ENCODE measurements at places on chromosomes 3 and 15. TPM values are rescaled to one million over a fixed set of nuclear protein-coding genes. Genes with fewer than 3 reads are reported as not detected.

- no peaks in the 10 kb centered on the region for H3K4me1 ChIP-seq
- DNase-seq = no peak
- H3K27me3 ChIP-seq = no peaks in the 10 kb centered on the region
- H3K4me3 ChIP-seq = no peak overlapping the region
- no peaks in the 10 kb centered on the region for H3K36me3 ChIP-seq
These were observed 125.1 kb upstream of the SLC25A36 start for GRCh38 chr3:140816372-140817195.

CFAP20DC gene
- 9.5 TPM for total RNA-seq

DNASE1L3 gene
- not detected for total RNA-seq

DNA sequence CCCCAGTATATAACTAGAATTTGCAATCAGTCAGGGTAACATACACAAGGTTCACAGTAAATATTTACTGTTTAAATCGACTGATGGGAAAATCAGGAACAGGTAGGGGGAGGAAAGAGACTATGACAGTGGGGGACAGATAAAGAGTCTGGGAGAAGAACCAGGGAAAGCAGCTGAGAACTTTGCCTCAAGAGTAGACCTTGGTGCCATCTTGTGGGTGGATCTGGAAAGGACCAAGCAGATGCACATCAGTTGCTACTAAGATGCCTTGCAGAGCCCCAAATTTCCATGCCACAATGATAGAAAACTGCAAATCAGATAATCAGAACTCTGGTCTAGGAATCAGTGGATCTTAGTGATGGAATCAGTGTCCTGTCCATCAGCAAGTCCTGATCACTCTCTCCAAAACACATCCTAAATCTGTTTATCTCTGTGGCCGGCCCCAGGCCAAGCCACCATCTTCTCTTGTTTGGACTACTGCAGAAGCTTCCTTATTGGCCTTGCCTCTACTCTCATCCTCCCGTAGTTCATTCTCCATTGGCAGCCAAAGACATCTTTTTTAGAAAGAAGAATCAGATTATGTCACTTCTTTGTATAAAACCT lies 62.7 kb downstream of the PDE8A start:
- H3K36me3 ChIP-seq = no peaks in the 10 kb centered on the region
- H3K27ac ChIP-seq = no peak overlapping the region
- H3K27me3 ChIP-seq = no peaks in the 10 kb centered on the region
- H3K4me1 ChIP-seq = peaks cover 8% of the 10 kb centered on the region
- DNase-seq = peak; percentile 83

PARL gene
- total RNA-seq = 96.0 TPM

GRCh38 chr15:60829416-60829815 lies 350.5 kb upstream of the ICE2 start:
- peak; percentile 17 for DNase-seq
- H3K27me3 ChIP-seq = no peaks in the 10 kb centered on the region
- H3K27ac ChIP-seq = no peak overlapping the region
- H3K4me1 ChIP-seq = no peaks in the 10 kb centered on the region

DNA sequence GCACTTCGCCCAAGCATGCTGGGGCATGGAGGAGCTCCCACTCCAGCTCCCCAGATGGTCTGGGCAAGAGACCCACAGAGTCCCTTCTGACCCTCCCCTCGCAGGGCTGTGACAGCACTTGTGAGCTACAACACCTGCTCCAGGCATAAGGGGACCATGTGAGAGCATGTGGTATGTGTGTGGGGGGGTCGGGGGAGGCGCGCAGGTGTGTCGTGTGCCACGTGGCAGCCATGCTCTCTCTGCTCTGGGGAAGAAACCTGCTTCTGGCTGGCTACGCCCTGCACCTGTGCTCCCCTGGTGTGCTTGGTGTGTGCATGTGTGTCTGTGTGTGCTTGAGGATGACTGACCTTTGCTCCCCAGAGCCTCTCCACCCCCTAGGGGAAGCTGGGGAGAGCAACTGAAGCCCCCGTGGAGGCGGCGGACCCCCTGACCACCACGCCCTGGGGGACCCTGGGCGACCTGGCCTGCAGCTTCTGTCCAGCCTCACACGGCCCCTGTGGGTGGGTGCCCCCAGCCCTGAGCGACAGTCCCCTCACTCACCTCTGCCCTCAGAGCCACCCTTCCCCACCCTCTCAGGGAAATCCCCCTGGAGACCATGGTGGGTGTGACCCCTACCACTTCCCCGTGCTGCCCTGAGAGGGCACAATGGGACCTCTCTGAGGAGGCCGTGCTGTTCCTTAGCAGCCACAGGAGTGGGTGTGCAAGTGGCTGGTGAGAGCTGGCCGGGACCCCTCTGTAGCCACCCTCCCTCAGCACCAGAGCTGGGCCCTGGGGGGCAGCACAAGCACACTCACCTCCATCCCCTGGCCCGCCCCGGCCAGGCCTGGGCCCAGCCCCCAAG lies 16.6 kb upstream of the SEC13 start:
- no peaks in the 10 kb centered on the region for H3K36me3 ChIP-seq
- H3K4me1 ChIP-seq = peaks cover 8% of the 10 kb centered on the region
- H3K27me3 ChIP-seq = no peaks in the 10 kb centered on the region
- H3K4me3 ChIP-seq = no peak overlapping the region

- peaks cover 5% of the 10 kb centered on the region for H3K4me1 ChIP-seq
- H3K36me3 ChIP-seq = no peaks in the 10 kb centered on the region
- peak overlapping the region; percentile 77 for H3K27ac ChIP-seq
- DNase-seq = peak; percentile 84
- no peaks in the 10 kb centered on the region for H3K27me3 ChIP-seq
These were observed 53.0 kb upstream of the DAZL start for GRCh38 chr3:16658004-16658924.

HYAL1 gene
- 0.88 TPM for total RNA-seq

DNA sequence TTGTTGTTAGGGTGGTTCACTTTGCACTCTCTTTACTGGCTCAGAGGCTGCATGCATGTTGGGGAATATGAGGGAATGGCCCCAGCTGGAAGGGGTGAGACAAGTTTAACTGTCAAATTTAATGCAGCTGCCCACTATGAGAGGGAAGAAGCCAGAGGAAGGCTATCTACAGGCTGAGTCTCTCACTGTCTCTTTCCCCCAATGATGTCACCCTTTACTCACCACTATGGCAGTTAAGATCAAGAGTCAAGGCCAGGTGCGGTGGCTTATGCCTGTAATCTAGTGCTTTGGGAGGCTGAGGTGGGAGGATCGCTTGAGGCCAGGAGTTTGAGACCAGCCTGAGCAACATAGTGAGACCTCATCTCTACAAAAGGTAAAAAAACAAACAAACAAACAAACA lies 12.2 kb upstream of the RBMS3 start:
- no peak for DNase-seq
- H3K36me3 ChIP-seq = no peaks in the 10 kb centered on the region
- no peak overlapping the region for H3K4me3 ChIP-seq
- H3K27me3 ChIP-seq = no peaks in the 10 kb centered on the region
- no peak overlapping the region for H3K27ac ChIP-seq

DNA sequence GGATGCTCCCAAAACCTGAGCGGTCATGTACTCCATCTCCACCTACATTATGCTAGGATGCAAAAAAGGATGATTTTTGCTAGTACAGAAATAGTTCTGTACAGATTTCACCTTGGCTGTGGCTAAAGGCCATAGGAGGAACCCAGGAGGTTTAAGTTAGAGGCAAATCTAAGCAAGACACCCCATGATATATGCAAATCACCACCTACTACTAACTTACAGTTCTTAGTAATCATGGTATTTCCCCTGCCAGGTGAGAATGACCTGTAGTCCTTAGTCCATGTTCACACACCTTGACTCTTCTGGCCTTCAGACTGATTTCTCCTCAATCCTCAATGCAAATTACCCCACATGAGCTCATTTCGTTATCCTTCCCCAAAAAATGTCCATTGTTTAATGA lies 154.2 kb downstream of the IMPG2 start:
- H3K27ac ChIP-seq = no peak overlapping the region
- H3K36me3 ChIP-seq = no peaks in the 10 kb centered on the region
- no peak overlapping the region for H3K4me3 ChIP-seq
- no peaks in the 10 kb centered on the region for H3K4me1 ChIP-seq

- H3K4me1 ChIP-seq = peaks cover 39% of the 10 kb centered on the region
- H3K27me3 ChIP-seq = no peaks in the 10 kb centered on the region
- H3K36me3 ChIP-seq = peaks cover 14% of the 10 kb centered on the region
- no peak overlapping the region for H3K27ac ChIP-seq
- H3K4me3 ChIP-seq = no peak overlapping the region
- no peak for DNase-seq
These were observed 19.9 kb downstream of the SMAD3 start for GRCh38 chr15:67085237-67085817.

SPRED1 gene
- 56.0 TPM for total RNA-seq

DNA sequence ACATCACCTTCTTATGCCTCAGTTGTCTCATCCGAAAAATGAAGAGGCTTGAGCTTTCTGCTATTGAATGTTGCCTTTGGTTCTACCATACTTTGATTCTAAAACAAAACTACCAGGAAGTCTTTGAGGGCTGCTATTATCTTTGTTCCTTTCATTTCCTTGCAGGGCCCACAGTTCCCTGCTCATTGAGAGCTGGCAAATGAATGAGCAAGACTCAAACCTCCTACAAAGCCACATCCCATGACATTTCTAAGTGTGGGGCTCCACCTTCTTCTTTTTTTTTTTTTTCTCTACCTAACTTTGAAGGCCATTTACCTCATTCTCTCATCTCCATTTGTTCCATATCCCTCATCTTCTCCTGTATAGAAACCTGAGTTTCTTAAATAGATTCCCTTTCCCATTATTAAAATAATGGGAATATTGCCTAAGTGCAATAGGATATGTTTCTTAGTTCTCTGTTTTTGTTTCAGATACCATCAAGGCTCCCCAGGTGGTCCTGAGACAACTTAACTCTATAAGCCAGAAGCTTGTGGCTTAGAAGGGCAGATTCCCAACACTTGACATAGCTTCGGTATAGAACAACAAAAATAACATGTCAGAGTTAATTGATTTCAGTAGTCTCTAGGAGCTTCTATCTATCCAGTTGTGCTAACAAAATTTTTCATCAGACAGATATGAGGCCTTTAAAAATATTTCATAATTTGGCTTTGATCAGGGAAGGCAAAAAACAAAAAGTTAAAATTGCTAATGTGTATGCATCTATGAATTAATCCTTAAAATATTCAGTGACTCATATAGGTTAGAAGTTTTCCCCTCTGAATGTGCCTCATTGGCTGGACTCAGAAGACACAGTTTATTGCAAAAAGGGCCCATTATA lies 951.6 kb downstream of the TUSC7 start:
- DNase-seq = no peak
- no peaks in the 10 kb centered on the region for H3K27me3 ChIP-seq
- no peak overlapping the region for H3K4me3 ChIP-seq
- peaks cover 3% of the 10 kb centered on the region for H3K4me1 ChIP-seq
- H3K36me3 ChIP-seq = no peaks in the 10 kb centered on the region

DNA sequence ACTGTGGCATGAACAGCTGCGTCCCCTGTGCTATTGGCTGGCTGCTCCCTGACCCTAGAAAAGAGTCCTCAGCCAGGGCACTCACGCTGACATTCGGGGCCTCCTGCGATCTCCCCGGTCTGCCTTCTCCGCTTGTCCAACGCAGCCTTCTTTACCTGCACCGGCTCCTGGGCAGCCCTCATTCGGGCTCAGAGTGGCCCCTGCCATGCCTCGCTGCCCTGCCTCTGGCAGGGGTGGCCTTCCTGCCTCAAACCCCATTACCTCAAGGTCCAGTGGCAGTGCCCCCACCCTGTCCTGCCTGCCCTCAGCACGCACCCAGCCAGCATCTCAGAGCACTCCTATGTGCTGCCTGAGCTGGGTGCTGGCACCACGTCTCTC lies 86.5 kb downstream of the TBC1D2B start:
- H3K36me3 ChIP-seq = no peaks in the 10 kb centered on the region
- H3K27me3 ChIP-seq = no peaks in the 10 kb centered on the region
- DNase-seq = no peak
- H3K27ac ChIP-seq = no peak overlapping the region

GRCh38 chr15:72889545-72889944 lies 106.0 kb upstream of the ADPGK start:
- no peaks in the 10 kb centered on the region for H3K27me3 ChIP-seq
- DNase-seq = no peak
- no peak overlapping the region for H3K4me3 ChIP-seq
- H3K4me1 ChIP-seq = no peaks in the 10 kb centered on the region
- no peak overlapping the region for H3K27ac ChIP-seq

CAMP gene
- total RNA-seq = not detected

- H3K36me3 ChIP-seq = no peaks in the 10 kb centered on the region
- DNase-seq = no peak
- H3K4me3 ChIP-seq = no peak overlapping the region
- H3K27me3 ChIP-seq = no peaks in the 10 kb centered on the region
- H3K27ac ChIP-seq = no peak overlapping the region
- peaks cover 5% of the 10 kb centered on the region for H3K4me1 ChIP-seq
These were observed 252.0 kb downstream of the CLSTN2 start for GRCh38 chr3:140187028-140187427.

GUCA1C gene
- total RNA-seq = not detected

DNA sequence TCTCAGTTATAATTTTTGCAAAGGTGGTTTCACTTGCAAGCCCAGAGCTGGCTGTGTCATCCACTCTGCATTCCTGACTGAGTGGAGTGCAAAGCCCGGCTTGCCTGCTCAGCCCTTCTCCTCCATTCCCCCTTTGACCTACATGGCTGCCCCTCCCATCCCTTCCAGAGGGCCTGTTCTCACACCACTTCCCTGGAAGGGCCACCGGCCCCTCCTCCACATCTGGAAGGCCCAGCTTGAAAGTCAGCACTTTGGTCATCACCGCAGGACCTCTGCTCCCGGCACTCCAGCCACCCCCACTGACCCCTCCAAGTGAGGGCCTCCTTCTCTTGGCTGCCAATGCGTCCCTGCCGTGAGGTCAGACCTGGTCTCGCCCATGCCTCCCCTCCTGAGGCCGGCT lies 74.1 kb upstream of the RNF7 start:
- peaks cover 18% of the 10 kb centered on the region for H3K27me3 ChIP-seq
- peak; percentile 59 for DNase-seq
- H3K4me1 ChIP-seq = no peaks in the 10 kb centered on the region
- no peak overlapping the region for H3K27ac ChIP-seq

GRCh38 chr3:170907637-170908234 lies 701 bp downstream of the EIF5A2 start:
- H3K27me3 ChIP-seq = peaks cover 17% of the 10 kb centered on the region
- H3K36me3 ChIP-seq = no peaks in the 10 kb centered on the region
- DNase-seq = peak; percentile 58

DNA sequence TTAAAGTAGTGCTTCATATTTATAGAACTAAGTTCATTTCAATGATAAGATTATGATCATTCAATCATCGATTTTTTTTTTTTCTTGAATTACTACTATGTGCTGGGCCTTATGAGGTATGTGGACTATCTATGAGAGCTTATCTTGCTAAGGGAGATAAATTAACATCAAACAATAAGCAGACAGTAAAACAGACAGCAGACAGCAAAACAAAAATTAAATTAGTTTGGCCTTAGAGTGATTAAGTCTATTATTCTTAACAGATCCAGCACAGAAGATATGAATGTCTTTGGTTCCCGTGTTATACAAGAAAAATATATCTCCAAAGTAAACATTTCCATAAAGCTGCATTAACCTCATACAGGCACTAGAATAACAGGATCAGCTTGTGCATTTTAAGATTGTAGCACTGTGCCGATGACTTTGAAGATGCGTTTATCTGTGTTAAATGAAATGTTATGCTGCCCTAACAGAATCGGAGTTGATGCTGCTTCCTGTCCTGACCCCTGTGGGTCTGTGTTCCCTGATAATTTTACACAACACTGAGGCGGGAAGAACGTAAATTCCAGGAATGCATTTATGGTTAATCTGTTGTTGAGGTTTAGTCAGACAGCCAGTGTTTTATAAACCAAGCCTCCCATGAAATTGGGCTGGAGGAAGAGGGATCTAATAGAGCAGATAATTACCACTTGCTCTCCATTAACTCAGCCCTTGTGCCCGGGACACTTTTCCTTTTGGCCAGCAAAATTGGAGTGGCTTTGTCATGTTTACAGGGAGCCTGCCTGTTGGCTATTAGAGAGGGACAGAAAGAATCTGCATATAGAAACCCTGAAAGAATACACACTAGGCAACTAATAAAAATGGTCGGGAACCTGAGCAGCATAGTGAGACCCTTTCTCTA lies 80.8 kb downstream of the GHSR start:
- H3K27ac ChIP-seq = no peak overlapping the region
- no peak for DNase-seq
